Tibial nerve (tissue), 4 donors: ENCODE measurements at places on chromosomes 16 and 17.

DNA sequence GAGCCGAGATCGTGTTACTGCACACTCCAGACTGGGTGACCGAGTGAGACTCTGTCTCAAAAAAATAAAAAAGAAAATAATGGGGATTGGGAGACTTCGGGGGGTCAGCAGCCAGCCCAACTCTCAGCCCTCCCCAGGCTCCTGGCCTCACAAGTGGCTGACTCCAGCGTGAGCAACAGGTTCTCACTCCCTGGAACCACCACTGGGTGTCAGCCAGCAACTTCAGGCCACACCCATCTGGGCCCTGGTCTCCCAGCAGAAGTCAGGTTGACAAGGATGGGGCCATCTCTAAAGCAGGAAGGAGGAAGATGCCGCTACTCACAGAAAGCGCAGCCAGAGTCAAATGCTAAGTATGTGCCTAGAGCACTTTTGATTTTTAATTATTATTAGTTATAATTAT, 139.4 kb downstream of the C16orf78 start:
- DNase-seq, result no peak

DNA sequence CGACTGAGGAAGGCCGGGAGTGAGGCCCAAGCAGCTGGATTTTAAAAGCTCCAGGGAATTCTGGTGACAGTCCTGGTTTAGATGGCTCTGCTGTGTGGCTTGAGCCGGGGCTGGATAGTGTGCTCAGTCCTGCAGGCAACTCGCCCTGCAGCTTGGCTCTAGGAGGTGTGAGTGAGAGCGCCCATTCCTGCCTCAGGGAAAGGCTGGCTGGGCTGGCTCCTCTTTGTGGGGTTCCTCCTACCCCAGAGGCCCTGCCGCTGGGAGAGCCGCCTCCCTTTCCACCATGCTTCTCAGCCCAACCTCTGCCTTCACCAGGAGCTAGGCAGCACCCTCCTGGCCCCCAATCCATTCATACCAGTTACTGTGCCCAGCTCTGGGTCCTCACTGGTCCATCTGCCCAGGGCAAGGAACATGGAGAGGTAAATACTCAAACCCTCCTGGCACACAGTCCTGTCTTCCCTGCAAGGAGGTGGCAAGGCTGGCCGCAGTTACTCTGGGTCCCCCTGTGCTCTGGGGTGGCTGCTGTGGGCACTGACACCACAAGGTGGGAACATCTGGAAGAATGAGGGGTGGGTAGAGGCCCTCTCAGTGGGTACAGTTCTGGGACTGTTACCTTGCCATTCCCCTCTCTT, 47.1 kb downstream of the VAC14 start:
- no peak for DNase-seq

GRCh38 chr16:30948667-30949649, at the start of gene ORAI3:
ORAI3 (plus strand) TSS chr16:30949068; CDS start chr16:30949290, 222 bp downstream.
- DNase-seq, result peak; percentile 67

GRCh38 chr17:17722906-17723353, 41.7 kb downstream of the RAI1 start:
- DNase-seq, result no peak

DNA sequence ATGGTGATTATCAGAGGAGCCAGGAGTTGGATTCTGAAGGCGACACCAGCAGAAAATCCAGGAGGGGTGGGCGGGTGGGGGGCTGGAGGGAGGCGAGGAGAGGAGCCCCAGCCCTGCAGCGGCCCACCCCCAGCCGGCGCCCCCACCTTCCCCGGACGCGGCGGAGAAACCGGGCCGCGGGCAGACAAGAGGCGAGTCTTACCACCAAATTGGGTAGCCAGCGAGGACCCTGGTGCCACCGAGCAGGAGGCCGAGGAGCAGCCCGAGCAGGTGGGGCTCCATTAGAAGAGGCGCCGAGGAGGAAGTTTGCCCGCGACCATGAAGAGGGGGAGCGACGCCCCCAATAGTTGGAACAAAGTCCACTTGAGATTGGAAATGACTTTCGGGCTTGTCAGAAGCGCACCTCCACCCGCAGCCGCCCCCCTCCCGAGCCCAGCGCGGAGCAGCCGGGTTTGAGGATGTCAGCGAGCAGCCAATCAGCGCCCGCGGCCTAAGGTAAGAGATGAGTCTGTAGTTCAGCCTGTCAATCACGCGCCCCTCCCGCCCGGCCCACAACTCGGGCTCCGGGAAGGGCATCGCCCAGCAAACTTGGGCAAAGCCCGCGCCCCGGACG, at the start of gene WNT3:
Gene WNT3, minus strand, starts transcription at position 377 of the 613 bp plus-strand sequence. Its CDS starts 95 bp downstream, at position 282.
- no peak for DNase-seq

DNA sequence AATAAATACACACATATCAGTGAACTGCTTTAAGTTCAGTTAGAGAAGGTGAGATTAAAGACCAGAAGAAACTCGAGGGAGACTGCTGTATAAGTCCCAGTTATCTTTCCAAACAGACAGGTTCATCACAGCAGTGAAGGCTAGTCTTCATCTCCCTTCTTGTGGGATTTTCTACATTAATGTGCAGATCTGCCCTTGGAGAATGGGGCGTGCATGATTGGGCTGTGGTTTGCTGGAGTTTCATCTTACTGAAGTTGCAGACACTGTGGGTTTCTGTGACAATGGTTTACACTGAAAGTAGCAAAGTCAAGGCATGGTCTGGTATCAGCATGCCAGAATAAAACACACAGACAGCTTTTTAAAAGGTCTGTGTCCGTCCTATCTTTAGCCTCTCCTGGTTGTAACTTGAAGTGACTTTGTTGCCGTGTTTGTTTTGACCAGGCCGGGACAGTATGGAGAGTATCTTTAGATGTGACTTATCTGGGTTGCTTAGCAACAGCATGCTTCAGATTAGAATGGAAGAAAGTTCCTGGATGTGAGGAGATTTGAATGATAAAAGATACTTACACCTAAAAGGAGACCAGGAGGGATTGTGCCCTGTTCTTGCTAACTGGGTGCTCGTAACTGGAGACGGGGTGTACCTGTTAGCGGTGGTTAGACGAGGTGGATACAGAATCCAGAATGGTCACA, 16.1 kb downstream of the NAA60 start:
- no peak for DNase-seq

DNA sequence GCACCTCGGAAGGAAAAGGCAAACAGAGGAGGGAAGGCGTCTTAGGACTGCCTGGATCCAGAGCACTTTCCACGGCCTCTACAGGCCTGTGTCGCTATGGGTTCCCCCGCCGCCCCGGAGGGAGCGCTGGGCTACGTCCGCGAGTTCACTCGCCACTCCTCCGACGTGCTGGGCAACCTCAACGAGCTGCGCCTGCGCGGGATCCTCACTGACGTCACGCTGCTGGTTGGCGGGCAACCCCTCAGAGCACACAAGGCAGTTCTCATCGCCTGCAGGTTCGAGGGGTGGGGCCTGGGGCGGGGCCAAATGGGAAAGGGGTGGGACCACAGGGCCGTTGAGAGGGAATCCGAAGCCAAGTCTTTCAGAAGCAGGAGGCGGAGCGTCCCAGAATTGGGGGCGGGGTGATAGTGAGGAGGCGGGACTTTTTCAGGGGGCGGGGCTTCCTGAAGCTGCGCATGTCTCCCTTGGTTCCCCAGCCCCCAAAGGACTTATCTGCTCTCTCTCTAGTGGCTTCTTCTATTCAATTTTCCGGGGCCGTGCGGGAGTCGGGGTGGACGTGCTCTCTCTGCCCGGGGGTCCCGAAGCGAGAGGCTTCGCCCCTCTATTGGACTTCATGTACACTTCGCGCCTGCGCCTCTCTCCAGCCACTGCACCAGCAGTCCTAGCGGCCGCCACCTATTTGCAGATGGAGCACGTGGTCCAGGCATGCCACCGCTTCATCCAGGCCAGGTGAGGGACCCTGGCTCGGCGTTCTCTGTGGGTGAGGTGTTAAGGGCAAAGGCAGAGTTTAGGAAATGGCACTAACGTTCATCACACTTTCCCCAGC, 939 bp downstream of the BCL6B start:
- peak; percentile 84 for DNase-seq
